ENCODE measurements at places on chromosomes 11 and 22. TPM values are rescaled to one million over a fixed set of nuclear protein-coding genes. Genes with fewer than 3 reads are reported as not detected.

- H3K36me3 ChIP-seq = no peaks in the 10 kb centered on the region
- H3K4me1 ChIP-seq = peaks cover 32% of the 10 kb centered on the region
Observed at GRCh38 chr11:76665172-76665571, 5.4 kb downstream of the LRRC32 start.

DNA sequence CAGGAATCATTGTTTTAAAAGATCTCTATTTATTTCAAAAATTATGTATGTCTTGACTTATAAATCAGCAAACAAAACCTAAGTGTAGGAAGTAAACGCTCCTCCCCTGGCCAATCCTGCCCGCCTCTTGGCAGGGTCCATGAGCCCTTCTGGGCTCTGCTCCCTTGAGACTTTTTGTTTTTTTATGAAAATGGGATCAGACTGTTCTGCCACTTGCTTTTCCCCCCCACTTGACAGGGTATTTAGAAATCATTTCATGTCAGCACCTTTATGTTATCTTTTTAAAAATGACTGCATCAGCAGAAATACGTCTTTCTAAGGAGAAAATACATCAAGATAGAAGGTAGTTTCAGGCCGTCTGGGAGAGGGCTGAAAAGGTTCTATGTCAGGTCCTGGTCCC, 35.6 kb downstream of the FBLN1 start:
- no peaks in the 10 kb centered on the region for H3K27me3 ChIP-seq
- no peaks in the 10 kb centered on the region for H3K36me3 ChIP-seq
- H3K27ac ChIP-seq = no peak overlapping the region
- no peak overlapping the region for H3K4me3 ChIP-seq
- H3K4me1 ChIP-seq = no peaks in the 10 kb centered on the region

GRCh38 chr11:106785913-106786650, 232.2 kb downstream of the GUCY1A2 start:
- H3K27me3 ChIP-seq = no peaks in the 10 kb centered on the region
- H3K27ac ChIP-seq = no peak overlapping the region
- DNase-seq = no peak
- no peaks in the 10 kb centered on the region for H3K4me1 ChIP-seq
- H3K36me3 ChIP-seq = no peaks in the 10 kb centered on the region

The CD3D gene
- total RNA-seq = 274 TPM

The NNMT gene
- total RNA-seq = not detected

Data from CD4-positive, alpha-beta T cell (primary cell).